Hepatocyte (in vitro differentiated cells): ENCODE measurements at places on chromosomes 1 and 21.

DNA sequence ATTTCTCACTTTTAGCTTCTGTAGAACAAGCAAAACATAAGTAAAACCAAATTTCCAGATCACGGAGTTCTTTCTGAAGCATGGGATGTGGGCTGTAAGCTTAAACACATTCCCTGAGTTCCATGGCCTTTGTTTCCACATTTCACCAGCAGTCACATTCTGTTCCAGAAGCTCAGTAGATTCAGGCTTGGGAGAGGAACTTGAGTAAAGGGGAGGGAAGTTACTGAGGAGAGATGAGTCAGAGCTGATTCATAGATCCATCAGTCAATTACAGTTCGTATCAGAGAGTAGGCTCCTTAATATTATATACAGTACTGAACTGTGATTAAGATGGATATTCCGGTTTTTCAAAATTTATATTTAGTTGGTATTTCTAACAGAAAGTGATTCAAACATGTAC, 614.3 kb downstream of the NCAM2 start:
- no peak for DNase-seq

DNA sequence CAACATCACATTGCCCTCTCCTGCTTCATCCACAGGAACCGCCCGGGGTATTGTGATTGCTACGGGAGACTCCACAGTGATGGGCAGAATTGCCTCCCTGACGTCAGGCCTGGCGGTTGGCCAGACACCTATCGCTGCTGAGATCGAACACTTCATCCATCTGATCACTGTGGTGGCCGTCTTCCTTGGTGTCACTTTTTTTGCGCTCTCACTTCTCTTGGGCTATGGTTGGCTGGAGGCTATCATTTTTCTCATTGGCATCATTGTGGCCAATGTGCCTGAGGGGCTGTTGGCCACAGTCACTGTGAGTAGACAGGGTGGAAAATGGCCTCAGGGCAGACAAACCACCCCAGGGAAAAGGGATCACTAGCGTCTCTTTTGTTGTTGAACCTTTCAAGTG, 12.7 kb downstream of the ATP1A4 start:
- DNase-seq, result no peak

GRCh38 chr1:173187671-173188237, 19.4 kb downstream of the TNFSF4 start:
- DNase-seq, result no peak

- DNase-seq, result no peak
Observed at GRCh38 chr1:26496861-26497260, 24.6 kb downstream of the HMGN2 start.

GRCh38 chr1:40315795-40316594, 1.1 kb downstream of the COL9A2 start:
- DNase-seq, result peak; percentile 49

GRCh38 chr1:172980456-172980855, 70.3 kb downstream of the TNFSF18 start:
- no peak for DNase-seq

DNA sequence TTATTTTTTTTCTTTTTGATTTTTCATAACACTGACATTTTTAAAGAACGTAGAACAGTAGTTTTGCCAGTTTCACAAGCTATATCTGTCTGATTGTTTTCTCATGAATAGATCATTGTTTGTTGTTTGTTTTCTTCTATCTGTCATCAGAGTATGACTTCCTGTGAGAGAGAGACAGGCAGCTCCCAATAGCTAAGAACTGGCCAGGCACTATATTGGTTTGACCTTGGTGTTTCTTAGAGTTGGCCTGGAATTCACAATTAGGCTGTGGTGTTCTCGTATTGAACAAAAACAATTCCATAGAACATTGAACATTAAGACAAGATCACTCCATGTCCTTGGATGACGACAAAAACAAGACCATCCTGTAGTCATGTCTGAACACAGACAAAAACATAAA, 43.4 kb downstream of the RPS6KC1 start:
- no peak for DNase-seq

DNA sequence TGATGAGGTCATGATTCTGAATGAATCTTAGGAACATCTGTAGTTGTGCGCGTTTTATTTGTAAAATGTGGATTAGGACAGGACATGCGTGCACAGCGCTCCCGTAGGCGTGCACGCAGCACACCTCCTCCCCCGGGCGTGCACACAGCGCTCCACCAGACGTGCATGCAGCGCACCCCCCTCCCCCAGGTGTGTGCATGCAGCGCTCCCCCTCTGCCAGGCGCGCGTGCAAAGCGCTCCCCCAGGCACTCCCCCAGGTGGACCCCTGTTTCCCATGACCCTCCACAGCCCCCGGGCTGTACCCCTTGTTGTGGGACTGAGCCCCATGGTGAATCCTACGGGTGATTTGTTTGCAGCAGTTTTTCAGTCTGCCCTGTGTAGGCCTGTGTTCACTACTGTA, 61.6 kb downstream of the S100B start:
- no peak for DNase-seq

DNA sequence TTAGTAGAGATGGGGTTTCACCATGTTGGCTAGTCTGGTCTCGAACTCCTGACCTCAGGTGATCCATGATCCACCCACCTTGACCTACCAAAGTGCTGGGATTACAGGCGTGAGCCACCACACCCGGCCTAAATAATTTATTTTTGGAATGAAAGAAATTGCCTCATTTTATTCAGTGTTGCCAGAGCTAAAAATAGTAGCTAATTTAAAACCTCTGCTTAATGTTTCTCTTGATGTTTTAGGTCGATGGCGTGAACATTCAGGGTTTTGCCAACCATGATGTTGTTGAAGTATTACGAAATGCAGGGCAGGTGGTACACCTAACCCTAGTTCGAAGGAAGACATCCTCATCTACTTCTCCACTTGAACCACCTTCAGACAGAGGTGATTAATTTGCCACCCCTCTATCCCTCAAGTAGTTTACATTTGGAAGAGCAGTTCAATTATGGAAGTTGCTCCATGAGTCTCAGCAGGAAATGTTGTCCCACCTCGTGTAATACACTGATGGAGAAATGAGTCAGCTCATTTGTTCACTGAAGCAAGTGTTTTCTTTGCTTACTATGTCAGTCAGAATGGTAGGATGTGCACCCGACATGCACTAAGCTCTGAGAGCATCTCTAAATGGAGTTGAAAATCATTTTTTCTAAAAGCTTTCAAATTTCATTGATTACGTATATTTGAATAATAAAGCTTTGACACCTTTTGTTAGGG, 54.9 kb downstream of the PATJ start:
- no peak for DNase-seq

DNA sequence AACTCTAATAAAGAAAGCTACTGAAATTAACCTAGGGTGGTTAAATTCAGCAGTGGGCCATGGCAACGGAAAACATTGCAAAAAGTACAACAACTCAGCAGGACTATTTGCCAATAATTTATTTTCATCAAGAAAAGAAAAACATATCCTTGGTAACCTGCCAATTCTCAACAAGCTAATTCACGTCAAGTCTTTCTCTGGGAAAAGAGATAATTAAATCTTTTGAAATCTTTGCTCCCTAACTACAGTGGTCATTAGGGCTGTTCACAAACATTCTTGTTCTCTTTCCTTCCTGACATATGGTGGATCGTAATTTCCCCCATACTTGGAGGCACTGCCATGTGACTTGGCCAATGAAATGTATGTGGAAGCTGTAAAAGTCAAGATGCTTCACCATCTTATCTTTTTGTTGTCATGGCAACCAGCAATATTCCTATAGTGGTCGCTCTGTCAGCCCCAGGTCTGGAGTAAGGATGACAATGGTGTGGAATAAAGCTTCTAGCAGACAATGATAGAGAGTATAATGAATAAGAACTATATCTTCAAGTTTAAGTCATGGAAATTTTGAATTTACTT, 29.6 kb upstream of the ZNF326 start:
- DNase-seq, result no peak

DNA sequence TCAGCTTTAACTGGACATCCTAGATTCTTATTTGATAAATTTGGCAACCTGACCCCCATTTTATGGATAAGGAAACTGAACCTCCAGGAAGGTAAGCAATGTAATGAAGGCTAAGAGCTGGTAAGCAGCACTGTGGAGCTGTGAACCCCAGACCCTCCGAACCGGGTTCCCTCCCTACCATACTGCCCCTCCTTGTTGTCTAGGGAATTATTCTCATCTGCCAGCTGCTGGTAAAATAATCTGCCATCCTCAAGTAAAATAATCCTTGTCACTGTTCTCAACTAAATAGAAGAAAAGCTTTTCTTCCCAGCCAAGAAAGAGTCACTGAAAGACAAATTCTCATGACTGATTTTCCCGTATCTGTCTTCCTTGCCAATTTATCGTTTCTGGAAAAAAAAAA, 55.8 kb upstream of the PRDX6 start:
- DNase-seq, result no peak

DNA sequence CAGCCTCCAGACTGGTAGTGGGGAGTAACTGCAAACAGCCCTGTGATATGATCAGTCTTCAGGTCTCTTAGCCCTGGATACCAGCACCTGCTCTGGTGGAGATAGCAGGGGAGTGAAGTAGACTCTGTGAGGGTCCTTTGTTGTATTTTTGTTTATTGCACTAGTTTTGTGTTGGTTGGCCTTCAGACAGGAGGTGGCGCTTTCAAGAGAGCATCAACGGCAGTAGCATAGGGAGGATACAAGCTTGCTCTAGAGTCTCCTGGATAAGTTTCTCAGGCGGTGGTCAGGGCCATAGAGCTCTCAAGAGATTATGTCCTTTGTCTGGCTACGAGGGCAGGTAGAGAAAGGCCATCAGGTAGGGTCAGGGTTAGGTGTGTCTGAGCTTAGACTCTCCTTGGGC, 116.4 kb downstream of the USH2A start:
- no peak for DNase-seq

DNA sequence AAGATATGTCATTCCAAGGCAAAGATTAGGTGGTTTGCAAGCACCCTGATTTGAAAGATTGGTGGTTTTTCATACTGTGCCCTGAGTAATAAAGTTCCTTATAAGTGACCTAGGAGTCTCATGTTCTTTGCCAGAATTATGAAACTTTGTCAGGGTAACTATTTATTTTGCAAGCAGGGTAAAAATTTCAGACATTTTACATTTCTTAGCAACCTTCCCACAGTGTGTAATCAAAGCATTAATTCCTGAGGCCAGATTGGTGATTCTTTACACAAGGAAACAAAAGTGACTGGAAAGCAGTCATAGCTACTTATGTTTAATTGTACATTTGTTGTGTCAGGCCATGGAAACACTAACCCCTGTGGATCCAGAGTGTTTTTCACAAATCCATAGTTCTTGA, 998.0 kb upstream of the B3GALT2 start:
- no peak for DNase-seq

DNA sequence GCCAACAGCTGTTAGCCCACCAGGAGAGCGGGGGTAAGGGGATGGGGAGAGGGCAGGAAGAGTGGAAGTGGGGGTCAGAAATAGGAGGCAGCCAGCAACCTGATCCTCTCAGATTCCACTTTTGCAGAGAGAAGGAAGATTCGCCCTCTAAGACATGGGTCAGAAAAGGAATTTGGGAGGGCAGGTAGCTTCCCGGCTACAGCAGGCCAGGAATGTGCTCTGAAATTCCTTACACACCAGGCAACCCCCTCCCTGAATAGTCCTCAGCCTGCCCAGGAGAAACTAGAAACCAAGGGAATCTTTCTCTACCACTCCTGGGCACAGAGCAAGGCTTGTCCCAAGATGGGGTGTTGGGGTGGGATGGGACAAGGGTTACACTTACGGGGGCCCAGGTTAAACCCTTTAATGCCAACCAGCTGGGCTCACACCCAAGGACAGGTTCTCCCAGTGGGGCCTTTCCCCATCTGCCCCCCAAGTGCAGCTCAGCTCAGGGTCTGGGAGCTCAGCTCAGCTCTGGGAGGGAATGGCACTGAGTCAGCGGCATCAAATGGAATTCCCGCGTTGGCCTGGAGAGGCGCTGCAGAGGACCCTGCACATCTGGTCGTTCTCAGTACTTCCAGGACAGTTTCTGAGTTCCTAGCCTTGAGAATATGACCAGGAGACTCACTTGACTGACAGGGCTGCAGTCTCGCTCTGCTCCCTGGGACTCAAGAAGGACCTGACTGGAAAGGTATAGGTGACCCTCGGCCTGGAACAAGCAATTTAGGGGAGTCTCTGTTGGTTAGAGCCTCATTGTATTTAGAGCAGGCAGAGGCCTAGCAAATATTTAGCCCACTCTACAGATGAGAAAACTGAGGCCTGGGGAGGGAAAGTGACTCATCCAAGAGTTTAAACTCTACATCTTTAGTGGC, 761 bp downstream of the TNNT2 start:
- DNase-seq, result peak; percentile 78

GRCh38 chr1:90347366-90347765, 352.5 kb downstream of the ZNF326 start:
- peak; percentile 49 for DNase-seq

- DNase-seq, result no peak
Observed at GRCh38 chr1:65175171-65176055, 27.4 kb downstream of the AK4 start.

DNA sequence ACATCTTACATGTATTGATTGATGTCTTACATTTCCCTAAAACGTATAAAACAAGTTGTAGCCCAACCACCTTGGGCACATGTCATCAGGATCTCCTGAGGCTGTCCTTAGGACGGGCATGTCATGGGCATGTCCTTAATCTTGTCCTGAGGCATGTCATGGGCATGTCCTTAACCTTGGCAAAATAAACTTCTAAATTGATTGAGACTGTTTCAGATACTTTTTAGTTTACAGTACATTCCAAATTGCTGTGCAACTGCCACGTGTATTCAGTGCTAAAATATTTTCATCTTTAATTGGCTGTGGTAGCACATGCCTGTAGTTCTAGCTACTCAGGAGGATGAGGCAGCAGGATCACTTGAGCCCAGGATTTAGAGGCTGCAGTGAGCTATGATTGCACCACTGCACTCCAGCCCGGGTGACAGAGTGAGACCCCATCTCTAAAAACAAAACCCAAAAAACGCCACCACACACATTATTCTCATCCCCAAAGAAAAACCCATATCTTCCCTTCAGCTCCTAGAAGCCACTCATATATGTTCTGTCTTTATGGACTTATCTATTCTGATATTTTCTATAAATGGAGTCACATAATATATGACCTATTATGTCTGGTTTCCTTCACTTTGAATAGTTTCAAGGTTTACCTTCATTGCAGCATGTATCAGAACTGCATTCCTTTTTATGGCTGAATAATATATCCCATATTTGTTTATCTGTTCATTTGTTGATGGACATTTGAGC, 96.0 kb upstream of the BTG3 start:
- no peak for DNase-seq

GRCh38 chr1:40075266-40075665, 21.8 kb downstream of the PPT1 start:
- no peak for DNase-seq

GRCh38 chr1:7229696-7230631, 444.7 kb downstream of the CAMTA1 start:
- DNase-seq, result no peak

DNA sequence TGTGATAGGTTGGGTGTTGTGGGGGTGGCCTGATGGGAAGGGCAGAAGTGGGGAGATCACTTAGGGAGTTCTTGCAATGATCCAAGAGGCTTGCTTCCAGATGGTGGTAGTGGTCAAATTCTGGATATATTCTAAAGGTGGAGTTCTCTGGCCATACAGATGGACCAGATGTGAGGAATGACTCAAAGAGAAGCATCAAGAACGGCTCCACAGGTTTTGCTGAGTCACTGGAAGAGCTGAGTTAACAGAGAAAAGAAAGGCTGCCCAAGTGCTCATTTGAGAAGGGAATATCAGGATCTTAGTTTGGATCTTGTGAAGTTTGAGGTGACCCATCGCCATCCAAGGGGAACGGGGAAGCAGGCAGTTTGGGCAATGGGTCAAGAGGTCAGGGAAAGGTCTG, 192.9 kb upstream of the GALNT2 start:
- DNase-seq, result no peak

GRCh38 chr21:32468681-32469111, 56.2 kb downstream of the EVA1C start:
- no peak for DNase-seq

GRCh38 chr1:161721738-161722343, 497 bp downstream of the FCRLB start:
- no peak for DNase-seq
